ENCODE measurements at places on chromosomes 5 and 9.

DNA sequence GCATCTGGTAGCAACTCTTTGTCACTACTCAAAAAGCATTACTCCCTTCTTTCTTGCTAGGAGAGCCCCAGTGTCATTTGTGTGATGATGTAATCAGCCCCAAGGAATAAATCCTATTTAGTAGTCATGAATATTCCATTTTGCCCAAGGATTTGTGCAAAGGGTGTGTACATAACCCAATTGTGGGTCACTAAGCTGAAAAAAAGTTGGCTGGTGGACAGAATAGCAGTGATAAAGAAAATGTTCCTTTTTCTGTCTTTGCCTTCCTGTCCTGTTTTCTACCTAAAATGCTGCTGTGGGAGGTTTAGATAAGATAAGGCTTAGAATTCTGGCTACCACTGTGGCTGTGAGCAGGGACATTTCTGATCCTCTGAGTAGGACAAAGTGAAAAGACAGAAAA lies 223.1 kb upstream of the ITGA1 start:
- DNase-seq, result no peak

DNA sequence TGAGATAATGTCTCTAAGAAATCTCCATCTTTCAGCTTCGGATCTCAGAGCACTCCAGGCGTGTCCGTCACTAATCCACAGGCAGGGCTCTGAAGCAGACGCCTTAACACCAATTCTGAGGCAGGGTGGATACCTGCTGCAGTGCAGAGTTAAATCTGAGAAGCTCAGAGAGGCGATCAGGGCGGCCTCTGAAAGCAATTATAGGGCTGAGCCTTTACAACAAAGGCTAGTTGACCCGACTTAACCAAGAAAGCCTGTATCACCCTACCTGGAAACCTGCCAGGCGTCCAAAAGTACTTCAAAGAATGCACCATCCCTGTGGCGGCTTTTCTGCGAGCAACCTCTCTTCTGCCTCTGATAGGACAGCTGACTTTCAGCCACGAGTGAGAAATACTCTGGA lies 134.8 kb upstream of the MSX2 start:
- DNase-seq, result no peak

DNA sequence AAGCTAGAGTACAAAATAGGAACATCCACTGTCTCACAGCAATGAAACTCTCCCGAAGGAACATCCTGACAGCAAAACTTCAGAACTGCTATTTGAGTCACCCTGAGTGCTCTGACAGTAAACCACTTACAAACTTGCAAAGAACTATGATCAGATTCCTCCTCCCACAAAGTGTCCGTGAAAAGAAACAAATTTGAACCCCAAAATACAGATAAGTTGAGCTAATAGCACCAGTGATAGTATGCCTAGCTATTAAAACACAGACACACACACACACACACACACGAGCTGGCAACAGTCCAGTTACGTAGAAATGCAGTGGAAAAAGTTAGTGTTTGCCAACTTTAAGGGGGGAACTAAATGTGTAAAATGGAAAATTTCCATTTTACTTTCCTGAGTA lies 3.1 kb upstream of the GLIS3 start:
- DNase-seq, result no peak

DNA sequence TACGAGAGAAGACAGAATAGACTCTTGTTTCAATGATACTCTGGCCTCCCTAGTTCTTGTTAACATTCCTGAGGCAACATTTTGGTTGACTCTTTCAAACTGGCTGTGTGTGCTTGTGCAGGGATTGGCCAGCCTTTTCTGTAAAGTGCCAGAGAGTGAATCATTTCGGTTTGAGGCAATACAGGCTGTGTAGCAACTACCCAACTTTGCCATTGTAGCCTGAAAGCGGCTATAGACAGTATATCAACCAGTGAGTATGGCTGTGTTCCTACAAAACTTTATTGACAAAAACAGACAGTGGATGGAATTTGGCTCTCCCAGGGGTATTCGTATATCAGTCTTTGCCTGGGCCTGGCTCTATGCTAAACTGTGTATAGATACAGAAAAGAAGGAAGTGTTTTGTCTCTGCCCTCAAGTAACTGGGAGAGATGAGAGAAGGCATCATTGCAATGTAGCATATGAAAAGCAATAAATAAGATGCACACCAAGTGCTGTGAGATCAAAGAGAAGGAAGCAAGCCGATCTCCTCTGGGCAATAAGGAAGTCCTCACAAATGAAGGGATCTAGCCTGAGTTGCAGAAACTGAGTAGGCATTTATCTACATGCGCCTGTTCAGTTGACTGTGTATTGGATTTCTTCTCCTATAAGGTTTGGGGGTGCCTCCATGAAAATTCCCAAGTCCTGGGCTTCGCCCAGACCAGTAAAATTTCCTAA lies 568.0 kb upstream of the KLF4 start:
- DNase-seq, result no peak

GRCh38 chr5:122358372-122358979 lies 46.4 kb downstream of the SNCAIP start:
- DNase-seq, result no peak

DNA sequence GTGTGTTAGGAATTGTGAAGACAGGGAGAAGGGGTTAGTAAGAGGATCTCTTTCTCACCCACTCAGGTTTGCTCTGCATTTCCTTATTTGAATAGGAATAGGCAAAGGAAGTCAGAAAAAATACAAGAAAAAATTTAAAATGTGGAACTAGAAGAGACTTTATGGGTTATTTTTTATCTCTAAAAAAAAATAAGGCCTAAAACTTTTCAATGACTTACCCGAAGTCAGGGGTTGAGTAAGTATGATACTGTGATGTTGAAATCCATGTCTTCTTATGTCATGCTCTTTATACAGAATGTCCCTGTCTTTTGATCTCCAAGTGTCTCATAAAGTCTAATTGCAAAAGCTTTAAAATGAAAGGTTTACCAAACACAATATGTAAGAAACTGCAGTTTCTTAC lies 148.3 kb upstream of the PIK3R1 start:
- no peak for DNase-seq

DNA sequence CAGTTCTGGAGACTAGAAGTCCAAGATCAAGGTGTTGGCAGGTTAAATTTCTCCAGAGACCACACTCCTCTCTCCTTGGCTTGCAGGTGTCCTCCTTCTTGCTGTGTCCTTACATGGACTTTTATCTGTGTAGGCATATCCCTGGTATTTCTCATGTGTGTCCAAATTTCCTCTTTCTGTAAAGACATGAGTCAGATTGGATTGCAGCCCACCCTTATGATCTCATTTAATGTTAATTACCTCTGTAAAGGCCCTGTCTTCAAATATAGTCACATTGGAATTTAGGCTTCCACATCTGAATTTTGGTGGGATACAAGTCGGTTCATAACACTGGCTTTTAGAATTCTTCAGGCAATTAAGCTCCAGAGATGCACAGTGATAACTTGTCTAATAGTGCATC lies 322.2 kb upstream of the GRIA1 start:
- DNase-seq, result no peak

GRCh38 chr5:83488821-83489220 lies 17.3 kb downstream of the VCAN start:
- no peak for DNase-seq

DNA sequence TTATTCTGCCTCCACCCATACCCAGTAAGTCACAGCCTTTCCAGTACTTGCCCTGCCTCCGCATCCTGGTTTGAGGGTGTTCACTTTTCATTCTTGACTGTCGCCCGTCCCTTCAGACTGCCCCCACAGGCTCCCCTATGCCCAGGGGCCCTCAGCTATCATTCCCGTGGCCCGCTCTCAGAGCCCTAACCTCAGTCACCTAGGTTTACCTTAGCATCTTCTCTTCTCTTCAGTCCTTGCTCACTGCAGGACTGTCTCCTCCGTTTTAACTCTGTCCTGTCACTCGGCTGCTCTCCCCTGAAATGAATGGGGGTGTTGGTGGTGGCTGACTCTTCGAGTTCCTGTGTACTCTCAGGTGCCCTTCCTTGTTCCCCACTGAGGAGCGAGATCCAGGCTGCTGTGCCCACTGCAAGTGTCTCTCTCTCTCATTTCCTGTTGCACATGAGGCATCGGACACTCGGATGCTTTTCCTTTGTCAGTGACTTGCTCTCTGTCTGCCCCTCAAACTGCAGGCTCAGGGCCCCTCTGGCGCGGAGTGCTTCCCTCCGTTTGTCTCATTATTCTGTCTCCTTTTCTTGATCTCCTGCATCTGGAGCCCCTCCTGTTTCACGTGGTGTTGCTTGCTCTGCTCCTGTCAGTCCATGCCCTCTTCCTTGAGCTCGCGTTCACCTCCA lies 89.8 kb downstream of the CACNA1B start:
- no peak for DNase-seq

- DNase-seq, result no peak
Observed at GRCh38 chr9:117300371-117301110, 114.3 kb downstream of the ASTN2 start.

- no peak for DNase-seq
Observed at GRCh38 chr5:148953711-148954110, 109.2 kb downstream of the SH3TC2 start.

DNA sequence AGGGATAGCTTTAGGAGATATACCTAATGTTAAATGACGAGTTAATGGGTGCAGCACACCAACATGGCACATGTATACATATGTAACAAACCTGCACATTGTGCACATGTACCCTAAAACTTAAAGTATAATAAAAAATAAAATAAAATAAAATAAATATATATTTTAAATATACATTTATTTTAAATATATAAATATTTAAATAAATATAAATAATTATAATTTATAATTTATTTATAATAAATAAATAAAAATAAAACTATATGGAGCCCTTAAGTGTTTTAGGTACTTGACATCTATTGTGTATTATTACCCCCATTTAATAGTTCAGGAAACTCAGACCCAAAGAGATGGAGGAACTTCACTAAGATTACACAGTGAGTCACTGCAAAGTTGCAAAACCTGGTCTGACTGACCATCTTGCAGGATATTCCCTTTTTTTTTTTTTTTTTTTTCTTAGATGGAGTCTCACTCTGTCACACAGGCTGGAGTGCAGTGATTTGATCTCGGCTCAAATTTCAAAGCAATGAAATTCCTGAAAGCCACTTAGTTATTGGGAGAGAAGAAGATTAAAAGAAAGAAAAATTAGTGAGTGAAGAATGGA lies 5.8 kb upstream of the C5orf52 start:
- no peak for DNase-seq

GRCh38 chr9:106929471-106930177 lies 66.7 kb downstream of the ZNF462 start:
- no peak for DNase-seq

- DNase-seq, result no peak
Observed at GRCh38 chr5:111755942-111756381, 1.0 kb downstream of the NREP start.

- no peak for DNase-seq
Observed at GRCh38 chr5:151051931-151052608, 28.8 kb downstream of the TNIP1 start.

- DNase-seq, result no peak
Observed at GRCh38 chr5:141869514-141869913, 8.7 kb downstream of the PCDH1 start.

GRCh38 chr9:81361296-81361695 lies 328.1 kb downstream of the TLE1 start:
- DNase-seq, result no peak

GRCh38 chr5:143212261-143212660 lies 191.2 kb downstream of the NR3C1 start:
- no peak for DNase-seq

DNA sequence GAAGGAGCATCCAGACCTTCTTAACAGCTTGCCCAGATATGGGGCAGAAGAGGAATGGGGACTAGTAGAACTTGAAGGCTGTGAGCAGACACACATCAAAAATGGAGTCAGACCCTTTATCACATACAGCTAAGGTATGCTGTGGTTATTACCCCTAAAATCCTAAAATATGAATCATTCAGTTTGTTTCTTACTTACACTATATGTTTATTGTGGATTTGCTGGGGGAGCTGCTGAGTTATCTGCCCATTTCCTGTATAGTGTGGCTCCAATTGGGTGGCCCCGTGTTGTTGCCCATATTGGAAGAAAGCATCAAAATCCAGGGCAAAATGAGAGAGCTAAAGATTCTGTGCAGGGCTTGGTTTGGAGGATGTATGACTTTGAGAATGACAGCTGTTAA lies 56.9 kb downstream of the AP3S1 start:
- DNase-seq, result no peak

GRCh38 chr5:161530700-161531099 lies 15.8 kb downstream of the GABRB2 start:
- DNase-seq, result no peak

- DNase-seq, result no peak
Observed at GRCh38 chr5:39780347-39780746, 355.6 kb upstream of the DAB2 start.

DNA sequence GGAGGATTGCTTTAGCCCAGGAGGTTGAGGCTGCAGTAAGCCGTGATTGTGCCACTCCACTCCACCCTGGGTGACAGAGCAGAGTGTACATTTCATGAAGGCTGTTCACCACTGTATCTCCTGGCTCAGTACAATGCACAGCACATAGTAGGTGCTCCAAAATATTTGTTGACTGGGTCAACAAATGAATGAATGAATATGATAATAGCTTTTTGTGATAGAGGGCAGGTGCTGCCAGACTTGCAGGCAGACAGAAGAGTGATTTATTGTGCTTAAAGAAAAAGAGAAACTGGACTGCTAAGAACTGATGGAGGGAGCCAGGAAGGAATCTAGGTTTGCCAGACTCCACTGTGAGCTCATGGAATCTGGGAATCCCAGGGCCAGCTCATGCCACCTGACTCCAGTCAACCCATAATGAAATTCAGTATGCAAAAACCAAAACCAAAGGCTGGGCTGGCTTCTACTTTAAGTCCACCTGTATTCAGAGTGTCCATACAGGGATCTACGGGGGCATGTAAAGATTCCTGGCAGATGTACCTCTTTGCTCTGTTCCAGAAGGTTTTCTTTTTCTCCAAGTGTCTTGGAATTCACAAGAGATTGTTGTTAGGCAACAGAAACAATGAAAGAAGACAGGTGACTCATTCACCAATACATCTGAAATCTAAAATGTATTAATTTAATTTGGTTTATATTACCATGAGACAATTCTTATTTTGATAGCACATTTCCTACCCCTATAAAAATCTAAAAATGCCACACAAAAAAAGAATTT lies 15.5 kb upstream of the CTNNA1 start:
- DNase-seq, result no peak

GRCh38 chr5:56375011-56375410 lies 141.9 kb upstream of the ANKRD55 start:
- no peak for DNase-seq

DNA sequence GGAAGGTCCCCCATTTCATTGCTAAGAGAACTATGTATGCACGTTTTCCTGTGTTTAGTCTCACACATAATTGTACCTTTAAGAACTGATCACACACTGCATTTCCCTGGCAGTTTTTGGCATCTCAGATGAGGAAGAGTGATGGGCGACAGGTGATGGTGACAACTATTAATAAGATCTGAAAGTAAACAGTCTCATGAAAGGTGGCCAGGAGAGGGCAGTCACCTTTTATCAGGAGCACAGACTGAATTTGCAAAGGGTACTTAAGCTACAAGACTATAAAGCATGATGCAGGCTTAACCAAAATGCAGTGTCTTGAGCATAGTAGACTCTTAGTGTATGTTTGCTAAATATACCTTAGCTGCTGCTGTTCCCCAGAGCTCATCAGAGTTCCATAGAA lies 91.5 kb downstream of the GHR start:
- DNase-seq, result no peak

Data from type B pancreatic cell (in vitro differentiated cells).